ENCODE measurements at places on chromosomes 12 and 14. TPM values are rescaled to one million over a fixed set of nuclear protein-coding genes. Genes with fewer than 3 reads are reported as not detected.

The TAS2R42 gene
- not detected for total RNA-seq

The LRRC10 gene
- total RNA-seq: not detected

The CLEC1B gene
- not detected for total RNA-seq

The TMEM260 gene
- total RNA-seq: 14.0 TPM

The ZBTB1 gene
- total RNA-seq: 46.6 TPM

The PCED1B gene
- 0.46 TPM for total RNA-seq

Measured in smooth muscle cell of the pulmonary artery (primary cell).